Stimulated activated CD4-positive, alpha-beta T cell treated with anti-CD3 and anti-CD28 coated beads, TNF-alpha, amount 100 ng/mL, for 1 hour (primary cell): ENCODE measurements at places on chromosomes 16 and 17.
A peak's percentile ranks its signal among the peaks of the same experiment; 100 is the strongest.

DNA sequence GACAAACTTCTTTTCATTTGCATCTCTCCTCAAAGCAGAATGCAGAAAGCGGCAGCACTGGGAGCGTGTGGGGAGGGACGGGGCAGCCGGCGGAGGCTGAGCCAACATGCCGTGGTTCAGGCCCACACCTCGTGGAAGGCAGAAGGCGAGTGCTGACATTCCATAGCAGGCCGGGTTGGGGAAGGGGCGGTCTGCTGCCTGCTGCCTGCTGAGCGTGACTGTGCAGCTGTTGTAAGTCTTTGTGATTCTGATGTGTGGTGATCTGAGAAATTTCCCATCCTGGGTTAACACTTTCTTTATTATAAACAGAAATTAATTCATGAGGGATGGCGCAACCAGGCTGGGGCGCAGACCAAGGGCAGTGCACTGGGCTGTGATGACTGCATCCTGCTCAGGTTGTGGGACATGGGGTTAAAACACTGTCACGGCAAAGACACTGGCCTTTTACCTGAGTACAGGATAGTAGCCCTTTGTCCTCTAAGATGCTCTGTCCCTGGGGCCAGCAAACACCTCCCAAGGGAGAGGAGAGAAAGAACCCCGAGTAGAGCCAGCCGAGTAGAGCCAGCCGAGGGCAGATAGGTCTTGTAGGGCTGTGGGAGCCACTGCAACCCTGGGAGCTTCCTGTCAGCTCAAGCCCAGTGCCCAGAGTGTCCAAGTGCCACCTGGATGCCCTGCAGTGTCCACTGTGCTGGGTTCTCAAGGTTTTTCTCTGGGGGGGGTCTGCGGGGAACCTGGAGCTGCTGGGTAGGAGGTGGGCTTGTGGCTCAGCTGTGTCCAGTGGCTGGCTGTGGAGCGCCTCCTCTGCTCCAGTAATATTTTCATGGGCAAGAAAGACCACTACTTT lies 8.8 kb upstream of the DNASE1 start:
- DNase-seq: no peak

- DNase-seq: no peak
These were observed 563 bp downstream of the METRNL start for GRCh38 chr17:83079766-83080578.

DNA sequence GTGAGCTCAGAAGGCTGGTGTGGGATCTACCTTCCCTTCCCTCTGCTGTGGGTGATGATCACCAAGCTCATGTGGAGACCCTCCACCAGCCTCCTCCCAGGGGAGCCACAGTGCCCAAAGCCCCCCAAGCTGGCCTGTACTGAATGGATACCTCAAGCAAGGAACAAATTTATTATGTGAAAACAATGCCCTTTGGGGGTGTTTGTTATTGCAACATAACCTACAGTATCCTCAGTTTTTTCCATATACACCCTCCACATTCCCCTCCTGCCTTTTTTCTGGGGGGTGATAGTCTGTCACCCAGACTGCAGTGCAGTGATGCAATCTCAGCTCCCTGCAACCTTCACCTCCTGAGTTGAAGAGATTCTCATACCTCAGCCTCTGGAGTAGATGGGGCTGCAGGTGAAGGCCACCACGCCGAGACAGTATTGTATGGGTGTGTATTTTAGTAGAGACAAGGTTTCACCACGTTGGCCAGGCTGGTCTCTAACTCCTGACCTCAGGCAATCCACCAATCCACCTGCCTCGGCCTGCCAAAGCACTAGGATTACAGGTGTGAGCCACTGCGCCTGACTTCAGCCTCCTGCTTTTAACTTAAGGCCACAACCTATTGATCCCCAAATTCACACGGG lies 215.9 kb downstream of the CPPED1 start:
- no peak for DNase-seq

- no peak for DNase-seq
These were observed 112.0 kb upstream of the CREBBP start for GRCh38 chr16:3992297-3993051.

DNA sequence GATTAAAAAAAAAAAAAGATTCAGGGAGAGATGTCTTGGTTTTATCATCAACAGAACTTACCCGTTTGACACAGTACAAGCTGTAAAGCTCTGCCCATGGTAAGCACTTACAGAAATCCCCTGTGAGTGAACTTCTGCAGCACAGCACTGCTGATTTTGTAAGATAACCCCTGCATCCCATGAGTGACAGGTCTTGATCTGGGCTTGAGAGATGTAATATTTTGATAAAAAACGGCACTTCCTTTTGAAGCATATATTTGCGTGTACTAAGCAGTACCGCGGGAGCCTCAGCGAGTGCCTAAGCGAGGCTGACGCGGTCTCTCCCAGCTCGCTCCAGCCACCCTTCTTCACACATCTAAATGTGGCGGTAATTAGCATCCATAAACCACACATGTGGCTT lies 50.5 kb downstream of the IKZF3 start:
- peak; percentile 23 for DNase-seq

DNA sequence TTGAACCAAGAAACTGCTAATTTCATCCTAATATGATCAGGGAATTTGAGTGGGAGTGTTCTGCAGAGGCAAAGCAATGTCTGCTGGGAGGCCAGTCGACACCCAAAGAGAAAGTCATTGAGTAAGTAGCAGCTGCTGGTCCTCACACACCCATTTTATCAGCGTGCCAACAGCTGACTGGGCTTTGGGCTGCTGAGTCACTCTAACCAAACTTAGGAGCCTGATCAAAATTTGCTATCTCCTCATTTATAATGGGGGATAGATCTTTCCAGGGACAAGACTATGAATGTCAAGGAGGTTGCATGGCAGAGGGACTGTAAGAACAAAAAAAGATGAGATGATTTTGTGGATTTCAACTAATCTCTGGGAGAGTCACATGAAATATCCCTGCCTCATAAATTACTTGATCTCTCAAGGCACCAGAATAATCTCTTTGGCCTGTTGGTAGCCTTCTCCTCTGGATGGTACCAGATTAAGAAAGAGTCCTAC lies 32.9 kb downstream of the CPSF4L start:
- no peak for DNase-seq

DNA sequence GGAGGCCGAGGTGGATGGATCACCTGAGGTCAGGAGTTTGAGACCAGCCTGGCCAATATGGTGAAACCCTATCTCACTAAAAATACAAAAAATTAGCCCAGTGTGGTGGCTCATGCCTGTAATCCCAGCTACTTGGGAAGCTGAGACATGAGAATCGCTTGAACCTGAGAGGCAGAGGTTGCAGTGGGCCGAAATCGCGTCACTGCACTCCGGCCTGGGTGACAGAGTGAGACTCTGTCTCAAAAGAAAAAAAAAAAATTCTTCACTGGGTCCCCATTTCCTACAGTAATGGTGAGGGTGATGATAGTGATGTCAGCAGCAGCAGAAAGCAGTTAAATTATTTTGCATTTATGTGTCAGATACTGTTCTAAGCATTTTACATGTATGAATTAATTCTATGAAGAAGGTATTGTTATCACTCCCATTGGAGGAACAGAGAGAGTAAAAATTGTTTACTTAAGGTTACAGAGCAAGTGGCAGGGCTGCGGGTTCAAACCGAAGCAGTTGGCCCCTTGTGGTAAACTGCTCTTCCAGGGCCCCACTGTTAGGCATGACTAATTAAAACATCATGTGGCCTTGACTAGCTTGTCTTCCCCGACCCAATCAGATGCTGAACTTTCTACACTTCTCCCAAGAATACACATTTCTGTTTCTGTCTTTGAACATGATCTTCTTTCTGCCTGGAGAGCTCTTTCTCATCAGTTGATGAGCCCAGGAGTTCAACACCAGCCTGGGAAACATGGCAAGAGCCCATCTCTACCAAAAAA lies 45.8 kb downstream of the STAT3 start:
- no peak for DNase-seq

GRCh38 chr16:11707679-11708197 lies 34.9 kb downstream of the TXNDC11 start:
- no peak for DNase-seq

DNA sequence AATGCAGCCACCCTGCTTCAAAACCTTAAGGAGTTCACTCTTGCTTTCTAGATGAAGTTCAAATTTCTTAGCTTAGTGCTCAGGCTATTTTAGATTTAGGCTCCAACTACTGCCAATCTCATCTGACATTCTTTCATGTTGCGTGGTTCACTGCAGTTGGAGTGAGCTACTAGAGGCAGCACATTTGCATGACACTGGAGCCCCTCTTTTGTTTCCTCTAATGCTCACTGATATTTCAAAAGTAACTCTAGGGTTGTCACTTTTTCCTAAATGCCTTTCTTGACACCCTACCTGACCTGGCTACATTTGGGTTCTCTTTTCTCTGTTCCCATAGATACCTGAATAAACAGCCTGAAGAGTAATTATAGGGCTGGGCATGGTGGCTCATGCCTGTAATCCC lies 586.5 kb upstream of the GOT2 start:
- no peak for DNase-seq

GRCh38 chr16:56411624-56412023 lies 13.7 kb downstream of the AMFR start:
- DNase-seq: no peak

- DNase-seq: no peak
These were observed 25.5 kb upstream of the SNN start for GRCh38 chr16:11642765-11643116.

DNA sequence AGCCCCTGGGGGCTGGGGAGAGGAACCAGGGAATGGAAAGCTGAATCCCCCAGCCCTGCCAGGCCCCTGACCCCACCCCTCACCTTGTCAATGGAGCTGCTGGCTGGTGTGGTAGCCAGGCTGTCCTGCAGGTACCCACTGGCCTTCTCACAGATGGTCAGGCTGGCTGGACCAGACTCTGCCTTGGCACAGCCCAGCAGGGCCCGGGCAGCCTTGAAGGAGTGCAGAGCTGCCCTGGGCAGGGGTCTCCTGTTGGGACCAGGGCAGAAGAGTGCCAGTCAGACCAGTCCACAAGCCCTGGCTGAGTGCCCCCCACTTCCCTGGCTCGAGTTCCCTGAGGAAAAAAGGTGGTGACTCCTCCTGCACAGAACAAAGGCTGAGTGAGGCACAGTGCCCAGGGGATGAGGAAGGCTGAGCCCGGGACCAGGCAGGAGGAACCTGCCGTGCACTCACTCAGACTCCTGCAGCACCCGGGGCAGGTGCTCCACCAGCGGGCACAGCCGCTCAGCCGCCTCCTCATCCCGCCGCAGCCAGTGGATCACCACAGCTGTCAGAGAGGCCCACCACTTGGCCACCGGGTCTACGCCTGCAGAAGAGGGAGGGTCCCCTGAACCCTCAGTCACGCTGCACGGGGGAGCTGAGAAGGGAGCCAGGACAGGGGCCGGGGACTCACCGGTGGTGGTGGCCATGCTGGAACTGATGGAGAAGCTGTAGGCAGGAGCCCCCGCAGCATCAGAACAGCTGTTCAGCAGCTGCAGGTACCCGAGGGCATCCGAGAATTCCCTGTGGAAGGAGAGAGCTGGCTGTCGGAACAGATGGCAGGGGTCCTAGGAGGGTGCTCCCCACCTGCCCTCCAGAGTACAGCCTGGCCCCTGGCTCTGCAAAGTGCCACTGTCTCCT lies 22.4 kb downstream of the SREBF1 start:
- no peak for DNase-seq

DNA sequence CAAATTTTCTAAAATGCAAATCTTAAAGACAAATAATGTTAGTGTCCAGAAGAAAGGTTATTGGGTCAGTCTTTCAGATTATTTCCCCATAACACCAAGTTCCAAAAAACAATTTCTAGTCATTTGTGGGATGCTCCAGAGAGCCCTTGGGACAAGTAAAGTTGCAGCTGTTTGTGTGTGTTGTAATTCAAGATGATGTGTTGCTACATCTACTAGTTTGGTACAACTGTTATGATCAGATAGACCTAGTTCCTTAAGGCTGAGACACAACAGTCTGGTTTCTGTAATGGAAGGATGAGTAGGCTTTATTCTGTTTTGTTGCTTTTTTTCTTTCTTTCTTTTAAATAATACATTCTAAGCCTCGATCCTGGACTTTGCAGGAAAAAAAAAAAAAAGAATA lies 41.9 kb downstream of the PIGL start:
- DNase-seq: no peak

GRCh38 chr17:59441464-59442096 lies 110.1 kb downstream of the YPEL2 start:
- no peak for DNase-seq

DNA sequence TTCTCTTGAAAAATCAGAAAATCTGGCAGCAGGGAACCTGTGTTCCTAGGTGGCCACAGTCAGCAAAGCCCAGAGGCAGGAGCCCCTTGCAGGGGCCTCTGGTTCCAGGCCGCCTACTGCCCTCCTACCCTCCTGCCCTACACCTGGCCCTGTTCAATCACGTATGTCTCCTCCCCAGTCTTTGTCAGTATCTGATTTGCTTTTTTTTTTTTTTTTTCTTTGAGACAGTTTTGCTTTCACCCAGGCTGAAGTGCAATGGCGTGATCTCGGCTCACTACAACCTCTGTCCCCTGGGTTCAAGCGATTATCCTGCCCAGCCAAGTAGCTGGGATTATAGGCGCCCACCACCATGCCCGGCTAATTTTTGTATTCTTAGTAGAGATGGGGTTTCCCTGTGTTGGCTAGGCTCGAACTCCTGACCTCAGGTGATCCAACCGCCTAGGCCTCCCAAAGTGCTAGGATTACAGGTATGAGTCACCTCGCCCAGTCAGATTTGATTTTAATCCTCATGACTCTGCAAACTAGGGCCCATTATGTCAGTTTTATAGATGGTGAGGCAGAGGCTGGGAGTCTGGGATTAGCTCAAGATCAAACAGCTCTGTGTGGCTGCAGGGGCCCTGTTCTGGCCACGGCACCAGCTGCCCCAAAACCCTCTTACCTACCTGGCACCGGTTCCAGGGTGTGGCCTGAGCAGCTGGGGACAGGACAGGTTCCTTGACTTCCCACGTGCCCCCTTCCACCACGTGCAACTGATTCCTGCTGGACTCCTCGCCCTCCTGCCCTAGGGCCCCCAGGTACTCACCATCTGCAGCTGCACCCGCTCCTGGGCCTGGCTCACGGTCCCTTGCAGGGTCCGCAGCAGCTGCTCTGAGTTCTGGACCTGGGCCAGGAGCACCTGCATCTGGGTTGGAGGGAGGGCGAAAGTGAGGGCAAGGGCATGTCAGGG lies 14.7 kb downstream of the RABEP2 start:
- DNase-seq: no peak

DNA sequence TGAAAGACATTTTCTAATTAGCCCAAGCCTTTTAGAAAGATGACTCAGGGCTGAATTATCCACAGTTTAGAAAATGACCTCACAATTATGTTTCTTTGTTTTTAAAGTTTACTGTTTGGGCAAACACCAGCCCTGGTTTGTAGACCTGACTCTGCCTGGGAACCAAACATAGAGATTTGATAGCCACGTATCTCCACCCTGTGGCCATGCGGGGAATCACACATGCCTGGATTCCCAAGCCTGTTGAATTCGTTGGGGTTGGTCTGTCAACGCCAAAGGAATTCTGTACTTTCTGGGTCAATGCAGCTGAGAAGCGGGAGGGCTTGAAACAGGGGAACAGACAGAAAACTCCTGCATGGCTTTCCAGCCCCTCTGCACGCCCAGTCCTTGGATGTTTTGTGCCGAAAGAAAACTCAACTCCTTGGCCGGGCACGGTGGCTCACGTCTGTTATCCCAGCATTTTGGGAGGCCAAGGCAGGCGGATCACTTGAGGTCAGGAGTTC lies 26.9 kb downstream of the CD300A start:
- peak; percentile 32 for DNase-seq
